ENCODE measurements at places on chromosomes 7 and 10.
A peak's percentile ranks its signal among the peaks of the same experiment; 100 is the strongest.

DNA sequence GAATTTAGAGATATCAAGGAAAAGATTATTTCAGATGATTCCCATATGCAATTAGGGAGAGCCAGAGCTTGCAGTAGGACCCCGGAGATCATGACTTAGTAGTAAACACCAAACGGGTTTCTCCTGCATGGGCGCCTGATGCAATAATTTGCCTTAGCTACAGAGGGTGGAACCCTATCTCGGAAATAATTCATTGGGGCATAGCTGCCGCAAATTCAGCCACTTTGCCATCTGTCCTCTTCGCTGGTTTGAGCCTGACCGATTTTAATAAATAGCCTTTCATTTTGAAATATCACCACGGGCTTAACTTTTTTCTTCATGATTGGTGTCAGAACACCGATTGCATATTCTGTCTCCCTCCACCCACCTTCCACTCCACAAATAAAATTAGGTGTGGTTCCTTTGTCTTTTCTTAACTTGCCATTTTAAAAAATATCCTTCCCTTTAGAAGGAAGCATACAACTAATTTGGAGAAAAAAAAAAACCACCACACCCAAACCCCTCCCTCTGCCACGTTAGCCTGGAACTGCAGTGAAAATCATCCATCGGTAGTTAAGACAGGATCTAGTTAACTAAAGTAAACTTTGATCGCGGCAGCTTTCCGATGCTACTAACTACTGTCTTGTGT is 1.4 kb downstream of the GARS1 start:
- peak; percentile 8 for DNase-seq

- DNase-seq = no peak
These were observed 221.5 kb downstream of the TNS3 start for GRCh38 chr7:47360301-47360900.

DNA sequence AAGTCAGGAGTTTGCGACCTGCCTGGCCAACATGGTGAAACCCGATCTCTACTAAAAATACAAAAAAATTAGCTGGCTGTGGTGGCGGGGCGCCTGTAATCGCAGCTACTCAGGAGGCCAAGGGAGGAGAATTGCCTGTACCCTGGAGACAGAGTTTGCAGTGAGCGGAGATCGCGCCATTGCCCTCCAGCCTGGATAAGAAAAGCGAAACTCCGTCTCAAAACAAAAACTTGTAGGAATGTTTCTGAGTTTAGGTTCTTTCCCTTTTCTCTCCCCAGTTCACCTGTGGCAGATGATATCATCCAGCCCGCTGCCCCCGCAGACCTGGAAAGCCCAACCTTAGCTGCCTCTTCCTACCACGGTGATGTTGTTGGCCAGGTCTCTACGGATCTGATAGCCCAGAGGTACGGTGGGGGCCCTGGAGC is 138.8 kb upstream of the BTBD16 start:
- DNase-seq = no peak

- no peak for DNase-seq
These were observed 135.1 kb downstream of the CHN2 start for GRCh38 chr7:29329686-29330085.

DNA sequence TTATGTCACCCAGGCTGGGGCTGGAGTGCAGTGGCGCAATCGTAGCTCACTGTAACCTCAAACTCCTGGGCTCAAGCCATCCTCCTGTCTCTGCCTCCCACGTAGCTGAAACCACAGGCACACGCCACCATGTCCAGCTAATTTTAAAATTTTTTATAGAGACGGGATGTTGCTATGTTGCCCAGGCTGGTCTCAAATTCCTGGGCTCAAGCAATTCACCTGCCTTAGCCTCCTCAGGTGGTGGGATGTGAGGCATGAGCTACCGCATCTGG is 123.2 kb upstream of the PARD3 start:
- DNase-seq = no peak

GRCh38 chr10:102413053-102413705 is 5.4 kb downstream of the PSD start:
- DNase-seq = no peak

GRCh38 chr10:60338786-60339185 is 50.9 kb downstream of the ANK3 start:
- DNase-seq = no peak

DNA sequence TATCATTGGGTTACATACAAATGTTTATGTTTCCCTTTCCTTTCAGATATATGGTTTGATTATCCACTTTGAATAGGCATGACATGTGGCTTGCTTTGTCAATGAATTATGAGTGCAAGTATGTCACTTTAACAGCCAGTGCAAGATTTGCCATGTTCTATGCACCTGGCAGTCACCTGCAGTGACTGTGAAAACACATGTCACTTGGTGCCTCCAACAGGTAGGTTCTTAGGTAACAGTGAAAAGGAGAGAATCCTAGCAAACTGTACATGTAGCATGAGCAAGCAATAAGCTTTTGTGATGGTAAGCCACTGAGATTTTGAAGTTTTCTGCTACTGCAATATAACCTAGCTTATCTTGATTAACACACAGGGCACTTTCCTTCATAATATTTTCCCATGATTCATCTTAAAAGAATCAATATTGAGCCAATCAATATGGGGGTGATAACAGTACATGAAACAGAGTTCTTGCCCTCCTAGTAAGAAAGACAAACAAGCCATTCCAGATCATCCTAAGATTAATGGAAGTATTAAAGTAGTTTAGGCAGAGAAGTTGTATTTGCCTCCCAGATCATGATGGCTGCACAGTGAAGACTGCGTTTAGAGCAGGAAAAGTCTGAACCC is 7.9 kb upstream of the RALA start:
- no peak for DNase-seq

DNA sequence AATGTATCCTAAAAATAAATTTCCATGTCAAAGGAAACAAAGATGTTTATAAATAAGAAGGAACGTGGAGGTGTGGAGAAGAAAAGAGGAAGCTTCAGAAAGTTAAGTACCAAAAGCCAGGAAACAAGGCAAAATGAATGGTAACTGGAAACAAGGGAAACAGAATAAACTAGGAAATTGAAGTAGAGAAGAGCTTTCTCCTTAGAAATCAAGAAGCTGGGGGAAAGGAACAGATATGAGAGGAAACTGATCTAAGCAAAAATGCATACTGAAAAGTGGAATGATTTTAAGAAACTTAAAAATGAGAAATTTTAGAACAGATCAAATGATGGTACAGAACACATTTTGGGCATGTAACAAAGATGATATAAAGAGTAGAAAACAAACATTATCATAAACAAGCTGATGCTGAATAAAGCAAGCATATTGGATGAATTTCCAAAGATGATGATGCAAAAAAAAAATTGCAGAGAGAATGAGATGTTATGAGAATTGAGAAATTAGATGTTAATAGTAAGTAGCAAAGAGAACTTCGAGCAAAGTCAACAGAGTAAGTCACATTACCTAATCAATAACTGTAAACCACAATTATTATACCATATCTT is 1.9 kb downstream of the BRAF start:
- DNase-seq = no peak

- DNase-seq = no peak
These were observed 50.3 kb upstream of the CFAP46 start for GRCh38 chr10:132992433-132993215.

DNA sequence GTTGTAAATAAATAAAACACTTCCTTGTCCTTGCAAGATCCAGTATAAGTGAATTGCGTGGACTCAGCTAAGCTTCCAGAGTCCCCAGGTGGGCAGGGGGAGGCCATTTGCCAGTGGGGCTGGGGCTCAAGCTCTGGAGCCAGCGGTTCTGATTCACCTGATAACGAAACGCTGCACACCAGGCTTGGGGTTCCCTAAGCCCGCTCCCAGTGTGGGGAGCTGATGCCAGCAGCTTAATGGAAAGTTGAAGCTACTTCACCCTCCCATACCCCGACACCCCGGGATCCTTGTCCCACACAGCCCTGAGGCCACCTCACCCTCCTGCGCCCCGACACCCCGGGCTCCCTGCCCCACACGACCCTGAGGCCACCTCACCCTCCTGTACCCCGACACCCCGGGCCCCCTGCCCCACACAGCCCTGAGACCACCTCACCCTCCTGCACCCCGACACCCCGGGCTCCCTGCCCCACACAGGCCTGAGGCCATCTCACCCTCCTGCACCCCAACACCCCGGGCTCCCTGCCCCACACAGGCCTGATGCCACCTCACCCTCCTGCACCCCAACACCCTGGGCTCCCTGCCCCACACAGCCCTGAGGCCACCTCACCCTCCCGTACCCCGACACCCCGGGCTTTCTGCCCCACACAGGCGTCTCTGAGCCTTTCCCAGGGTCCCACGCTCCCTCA is 30.8 kb downstream of the FKBP6 start:
- DNase-seq = no peak

DNA sequence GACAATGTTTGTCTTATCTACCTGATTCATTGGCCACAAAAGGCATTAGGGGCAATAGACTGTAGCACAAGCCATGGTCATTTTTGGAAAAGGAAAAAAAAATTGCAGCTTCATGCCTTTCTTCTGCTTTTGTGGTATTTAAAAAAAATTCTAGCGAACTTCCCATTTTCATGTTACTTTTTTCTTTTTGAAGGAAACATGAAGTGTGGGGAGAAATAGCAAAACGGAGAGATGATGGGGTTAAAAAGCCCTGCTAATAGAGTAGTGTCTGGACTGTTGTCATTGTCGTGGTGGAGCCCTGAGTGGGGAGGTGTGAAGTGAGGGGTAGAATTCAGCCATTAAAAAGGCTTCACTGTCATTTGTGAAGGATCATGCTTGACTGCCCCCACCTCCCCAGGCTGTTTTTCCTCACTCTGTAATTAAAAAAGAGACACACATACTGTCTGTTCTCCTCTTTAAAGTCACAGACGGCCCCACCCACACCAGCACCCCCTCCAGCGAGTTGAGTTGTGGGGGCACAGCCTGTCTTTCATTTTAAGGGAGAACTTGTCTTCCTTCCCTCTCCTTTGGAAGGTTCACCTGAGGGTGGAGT is 272.4 kb downstream of the CREB5 start:
- DNase-seq = no peak

DNA sequence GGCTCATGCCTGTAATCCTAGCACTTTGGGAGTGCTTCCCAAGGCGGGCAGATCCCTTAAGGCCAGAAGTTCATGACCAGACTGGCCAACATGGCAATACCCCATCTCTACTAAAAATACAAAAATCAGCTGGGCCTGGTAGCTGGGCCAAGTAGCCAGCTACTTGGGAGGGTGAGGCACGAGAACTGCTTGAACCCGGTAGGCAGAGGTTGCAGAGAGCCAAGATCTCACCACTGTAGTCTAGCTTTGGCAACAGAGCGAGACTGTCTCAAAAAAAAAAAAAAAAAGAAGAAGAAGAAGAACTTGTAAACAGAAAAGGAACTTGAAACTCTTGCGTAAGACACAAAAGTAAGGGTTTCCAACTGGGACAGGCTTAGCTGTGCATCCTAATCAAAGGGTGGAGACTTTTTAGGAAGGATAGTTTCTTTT is 5.6 kb upstream of the IFIT2 start:
- no peak for DNase-seq

DNA sequence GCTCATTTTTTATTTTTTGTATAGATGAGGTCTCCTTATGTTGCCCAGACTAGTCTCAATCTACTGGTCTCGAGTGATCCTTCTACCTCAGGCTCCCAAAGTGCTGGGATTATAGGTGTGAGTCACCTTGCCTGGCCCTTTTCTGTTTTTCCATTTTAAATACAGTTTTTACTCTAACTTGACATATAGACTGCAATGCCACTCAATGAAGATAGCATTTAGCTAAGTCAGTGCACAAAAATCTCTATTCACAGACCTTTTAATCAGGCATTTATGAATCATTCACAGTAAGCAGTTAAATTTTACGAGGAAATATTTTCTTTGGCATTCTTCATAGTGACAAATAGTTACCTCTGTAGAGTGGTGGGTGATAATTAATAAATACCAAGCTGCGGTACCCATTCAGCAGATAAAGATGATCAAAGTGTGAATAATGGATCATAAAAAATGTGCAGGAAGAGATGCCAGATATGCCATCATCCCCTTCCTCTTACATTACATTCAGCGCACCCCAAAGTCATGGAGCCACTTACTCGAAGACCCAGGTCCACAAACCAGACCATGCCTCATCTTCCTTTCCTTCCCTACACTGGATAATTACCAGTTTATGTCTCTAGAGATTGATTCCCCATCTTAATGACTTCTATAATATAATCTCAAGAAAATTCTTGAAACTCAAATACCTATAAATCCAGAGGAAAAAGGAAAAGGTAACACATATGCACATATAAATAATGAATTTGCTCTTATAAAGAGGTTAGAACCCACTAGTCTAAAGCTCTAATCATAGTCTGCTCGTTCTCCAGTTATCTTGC is 56.0 kb downstream of the UBE2H start:
- no peak for DNase-seq

GRCh38 chr10:121216721-121217181 is 365.6 kb downstream of the WDR11 start:
- DNase-seq = no peak

- DNase-seq = no peak
These were observed 78.7 kb downstream of the MYOF start for GRCh38 chr10:93403152-93404047.

- DNase-seq = no peak
These were observed 52.9 kb downstream of the C10orf67 start for GRCh38 chr10:23291551-23292334.

GRCh38 chr10:133169173-133169947 is 9.3 kb downstream of the KNDC1 start:
- DNase-seq = no peak

DNA sequence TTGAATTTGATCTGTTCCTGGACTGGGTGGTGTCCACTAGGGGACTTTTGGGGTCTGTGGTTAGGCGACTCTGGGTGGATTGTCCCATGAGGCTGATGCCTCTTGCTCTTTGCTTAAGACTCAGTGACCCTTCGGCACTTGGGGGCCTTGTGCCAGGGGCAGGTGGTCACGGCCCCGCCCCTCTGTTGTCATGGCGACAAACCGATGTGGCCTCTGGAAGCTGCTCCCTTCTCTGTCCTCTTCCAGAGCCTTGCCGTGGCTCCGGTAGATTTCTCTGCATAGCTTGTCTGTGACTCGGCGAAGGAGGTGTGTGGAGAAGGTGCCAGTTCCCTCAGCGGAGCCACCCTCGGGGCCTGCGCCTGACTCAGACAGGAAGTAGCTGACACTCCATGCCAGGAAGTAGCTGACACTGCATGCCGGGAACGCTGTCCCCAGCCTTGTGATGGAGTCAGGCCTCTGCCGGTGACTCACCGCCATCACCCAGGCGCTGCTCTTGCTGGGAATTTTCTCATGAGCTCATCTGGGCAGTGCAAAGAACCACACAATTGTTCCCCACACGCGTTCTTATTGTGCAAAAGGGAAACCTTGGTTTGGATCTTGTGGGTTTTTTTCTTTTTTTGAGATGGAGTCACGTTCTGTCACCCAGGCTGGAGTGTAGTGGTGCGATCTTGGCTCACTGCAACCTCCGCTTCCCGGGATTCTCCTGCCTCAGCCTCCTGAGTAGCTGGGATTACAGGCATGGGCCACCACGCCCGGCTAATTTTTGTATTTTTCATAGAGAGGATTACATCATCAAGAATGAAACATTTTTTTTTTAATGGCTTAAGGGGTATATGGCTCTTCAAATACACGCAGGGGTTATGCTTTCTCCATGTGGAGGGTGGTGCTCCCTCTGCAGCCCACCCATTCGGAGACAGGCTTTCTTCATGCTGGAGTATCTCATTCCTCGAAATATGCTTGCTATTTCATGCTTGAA is 72.6 kb downstream of the PFKFB3 start:
- DNase-seq = peak; percentile 86
